ENCODE measurements at places on chromosomes 12 and 14. TPM values are rescaled to one million over a fixed set of nuclear protein-coding genes. Genes with fewer than 3 reads are reported as not detected.

The AGAP2 gene
- 3.9 TPM for total RNA-seq

The STAC3 gene
- 3.8 TPM for total RNA-seq

The TPH2 gene
- 0.23 TPM for total RNA-seq

- no peaks in the 10 kb centered on the region for H3K4me1 ChIP-seq
- H3K27me3 ChIP-seq, result no peaks in the 10 kb centered on the region
- H3K27ac ChIP-seq, result no peak overlapping the region
- H3K36me3 ChIP-seq, result no peaks in the 10 kb centered on the region
These were observed 1141.2 kb upstream of the TMEM132C start for GRCh38 chr12:127125607-127126259.

DNA sequence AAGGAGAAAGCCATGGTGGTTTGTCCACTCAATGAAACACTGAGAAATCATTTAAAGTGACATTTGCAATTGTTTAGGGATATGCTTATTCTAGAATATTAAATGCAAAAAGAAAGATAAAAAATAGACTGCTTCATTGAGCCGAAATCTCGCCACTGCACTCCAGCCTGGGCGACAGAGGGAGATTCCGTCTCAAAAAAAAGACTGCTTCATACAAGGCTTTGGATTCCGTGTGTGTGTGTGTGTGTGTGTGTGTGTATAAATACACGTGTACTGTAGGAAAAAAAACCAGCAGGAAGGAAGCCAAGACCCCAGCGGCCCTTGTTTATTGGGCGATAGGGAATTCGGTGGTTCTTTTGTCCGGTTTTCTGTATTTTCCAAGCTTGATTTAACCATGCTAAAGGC, 3.2 kb upstream of the ZNF839 start:
- peaks cover 63% of the 10 kb centered on the region for H3K4me1 ChIP-seq
- H3K4me3 ChIP-seq, result peak overlapping the region; percentile 96
- peaks cover 18% of the 10 kb centered on the region for H3K27me3 ChIP-seq
- peak overlapping the region; percentile 97 for H3K27ac ChIP-seq
- peak; percentile 47 for DNase-seq
- H3K36me3 ChIP-seq, result no peaks in the 10 kb centered on the region

DNA sequence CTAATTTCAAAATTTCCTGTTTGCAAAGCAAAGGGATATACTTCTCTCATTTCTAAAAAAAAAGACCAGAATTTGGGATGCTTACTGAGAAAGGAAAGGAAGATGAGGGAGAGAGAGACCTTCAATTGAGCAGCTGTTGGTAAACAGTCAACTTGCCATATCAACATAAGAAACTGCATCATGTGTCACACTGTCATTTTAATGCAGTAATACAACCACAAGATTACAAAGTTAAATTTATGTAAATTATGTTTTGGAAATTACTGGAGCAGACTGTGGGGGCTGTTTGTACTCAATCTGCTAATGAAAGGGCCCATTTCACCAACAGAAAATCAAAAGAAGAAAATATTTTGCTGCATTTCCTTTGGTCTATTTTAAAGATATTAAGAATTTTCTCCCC, 370.4 kb upstream of the TMPO start:
- H3K27me3 ChIP-seq, result no peaks in the 10 kb centered on the region
- H3K36me3 ChIP-seq, result no peaks in the 10 kb centered on the region
- H3K4me1 ChIP-seq, result peaks cover 10% of the 10 kb centered on the region
- H3K4me3 ChIP-seq, result no peak overlapping the region

The GALNT9 gene
- total RNA-seq, result 1.3 TPM

All from neural crest cell (in vitro differentiated cells).